ENCODE measurements at places on chromosomes 5 and 9.

- no peak for DNase-seq
Observed at GRCh38 chr9:113644321-113644720, 180.8 kb downstream of the RGS3 start.

DNA sequence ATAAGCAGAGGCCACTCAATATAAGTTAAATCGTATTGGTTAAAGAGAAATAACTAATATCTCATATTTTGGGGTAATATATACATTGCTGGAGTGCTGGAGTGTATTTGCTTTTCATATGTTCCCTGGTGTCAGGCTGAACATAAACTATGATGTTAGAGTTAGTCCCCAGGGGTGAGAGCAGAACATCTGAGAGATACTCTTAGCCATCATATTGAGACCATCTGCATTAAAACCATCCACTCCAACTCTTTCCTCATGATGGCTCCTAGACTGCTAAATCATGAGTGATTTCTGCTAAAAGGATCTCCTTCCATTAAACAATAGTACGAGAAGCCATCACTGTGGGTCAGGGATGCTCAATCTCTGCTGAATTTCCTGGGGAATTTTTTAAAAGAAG is 436.2 kb downstream of the DTWD2 start:
- no peak for DNase-seq

DNA sequence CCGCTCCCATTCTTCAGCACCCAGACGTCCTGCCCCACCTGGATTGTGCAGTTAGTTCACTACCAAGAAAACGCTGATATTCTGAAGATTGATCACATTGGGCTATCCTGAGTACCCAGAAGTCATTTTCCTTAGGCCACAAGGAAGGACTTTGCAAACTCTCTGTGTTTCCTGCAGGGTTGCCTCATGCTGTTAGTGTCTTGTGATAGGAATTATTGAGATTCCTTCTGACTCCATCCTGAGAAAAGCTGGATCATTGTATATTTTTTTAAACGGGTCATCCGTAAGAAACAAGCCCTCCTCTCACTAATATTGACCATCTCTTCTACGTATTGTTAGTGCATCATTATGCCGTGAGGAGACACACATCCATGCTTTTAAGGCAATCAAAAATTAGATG is 96.0 kb upstream of the DAPK1 start:
- DNase-seq = no peak

GRCh38 chr9:70136632-70137031 is 93.0 kb downstream of the MAMDC2 start:
- no peak for DNase-seq

GRCh38 chr9:15400281-15400941 is 22.3 kb upstream of the SNAPC3 start:
- DNase-seq = no peak

DNA sequence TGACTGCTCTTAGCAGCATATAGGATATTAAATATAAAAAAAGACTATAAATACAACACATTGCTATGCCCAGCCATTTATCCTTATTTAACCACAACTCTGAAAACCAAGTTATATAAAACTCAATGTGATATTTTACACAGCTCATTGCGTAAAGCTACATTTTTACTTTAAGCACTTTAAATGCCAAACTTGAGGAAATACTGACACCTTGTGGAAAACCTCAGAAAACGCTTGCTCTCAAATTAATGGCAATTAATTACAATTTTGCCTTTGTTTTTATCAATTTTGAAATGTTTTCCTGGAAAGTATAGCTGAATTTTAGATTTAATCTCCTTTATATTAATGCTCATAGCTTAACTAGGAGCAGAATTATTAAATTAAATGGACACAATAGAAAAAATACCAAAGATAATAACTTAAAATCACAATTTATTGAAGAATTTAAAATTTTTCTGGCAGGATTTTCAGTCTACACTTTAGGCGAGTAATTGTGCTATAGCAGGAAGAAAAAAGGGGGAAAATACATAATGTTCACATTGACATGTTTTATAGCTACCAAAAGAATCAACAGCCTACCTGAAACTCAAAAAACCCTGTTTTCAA is 25.2 kb upstream of the PLAC8L1 start:
- no peak for DNase-seq

DNA sequence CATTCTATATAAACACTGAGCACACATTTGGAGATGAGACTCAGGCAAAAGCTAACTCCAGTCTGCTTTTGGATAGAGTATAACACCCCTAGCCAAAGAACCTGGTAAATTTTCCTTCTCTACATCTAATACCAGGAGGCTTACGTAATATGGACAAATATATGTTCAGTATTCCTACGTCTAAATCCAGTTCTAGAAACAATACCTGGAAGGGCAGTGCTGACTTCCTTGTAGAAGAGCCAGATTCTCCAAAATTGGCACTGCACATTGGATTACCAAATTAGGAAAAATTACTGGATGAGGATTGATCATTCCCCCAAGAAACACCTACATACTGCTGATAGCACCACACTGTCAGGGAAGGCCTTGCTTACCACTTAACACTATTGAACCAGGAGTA is 247.4 kb downstream of the SAXO1 start:
- no peak for DNase-seq

DNA sequence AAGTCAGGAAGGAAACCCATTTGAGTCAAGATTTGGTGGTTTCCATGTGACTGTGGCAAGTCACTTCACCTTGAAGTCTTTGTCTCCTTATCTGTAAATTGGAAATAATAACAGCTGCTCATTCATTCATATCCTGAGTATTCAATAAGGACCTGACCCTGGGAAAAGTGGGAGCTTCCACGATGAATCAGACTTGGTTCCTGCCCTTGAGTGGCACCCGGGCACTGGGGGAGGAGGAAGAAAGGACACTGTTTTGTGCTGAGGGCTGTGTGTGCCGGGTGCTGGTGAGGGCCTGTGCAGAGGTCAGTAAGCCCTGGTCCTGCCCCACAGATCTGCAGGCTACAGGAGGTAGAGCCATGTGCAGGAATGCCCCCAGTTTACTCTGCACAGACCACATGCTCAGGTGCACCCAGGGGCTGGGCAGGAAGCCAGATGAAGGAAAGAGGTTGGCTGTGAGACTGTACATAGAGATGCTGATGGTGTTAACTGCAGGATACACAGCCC is 6.8 kb downstream of the NDST1 start:
- DNase-seq = no peak

DNA sequence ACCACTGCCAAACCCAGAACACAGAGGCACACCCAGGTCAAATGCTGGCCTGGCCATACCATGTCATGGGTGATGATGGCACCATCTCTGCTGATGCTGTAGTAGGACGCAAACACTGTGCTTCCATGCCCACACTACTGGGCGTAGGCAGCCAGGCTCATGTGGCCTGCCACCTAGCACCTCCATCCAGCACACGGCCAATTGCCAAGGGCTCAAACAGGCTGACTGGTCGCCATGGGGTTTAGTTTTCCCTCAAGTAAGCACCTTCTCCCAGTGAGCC is 39.4 kb downstream of the BICD2 start:
- DNase-seq = no peak

DNA sequence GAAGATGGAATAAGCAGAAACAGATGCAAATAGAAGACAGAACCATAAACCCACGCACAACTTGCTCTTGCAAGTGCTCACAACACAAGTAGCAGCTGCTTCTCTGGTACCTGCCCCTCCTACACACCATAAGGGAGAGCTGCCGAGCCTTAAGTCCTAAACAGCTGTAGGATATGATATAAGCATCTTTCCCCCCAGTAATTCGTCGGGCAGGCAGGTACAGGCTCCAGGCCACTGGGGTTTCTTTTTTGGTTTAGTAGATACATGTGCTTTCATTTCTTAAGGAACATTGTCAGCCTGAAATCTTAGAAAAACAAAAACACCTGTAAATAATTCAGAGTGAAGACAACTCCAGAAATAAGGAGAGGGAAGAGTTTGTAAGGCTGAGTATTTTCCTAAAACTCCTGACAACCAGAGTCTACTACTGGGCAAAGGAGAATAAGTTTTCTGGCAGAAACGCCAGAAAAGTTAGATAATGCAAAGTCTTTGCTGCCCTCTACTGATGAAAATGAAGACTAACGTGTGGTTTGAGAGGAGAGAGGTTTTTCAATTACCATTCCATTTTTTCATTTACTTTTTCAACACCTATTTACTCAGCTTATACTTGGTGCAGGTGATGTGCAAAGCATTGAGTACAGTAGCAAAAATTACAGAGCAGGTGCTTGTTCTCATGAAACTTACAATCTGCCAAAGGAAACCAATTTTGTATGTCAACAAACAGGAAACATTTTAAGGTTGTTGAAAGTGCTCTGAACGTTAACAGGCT is 20.1 kb upstream of the TCERG1 start:
- DNase-seq = no peak

DNA sequence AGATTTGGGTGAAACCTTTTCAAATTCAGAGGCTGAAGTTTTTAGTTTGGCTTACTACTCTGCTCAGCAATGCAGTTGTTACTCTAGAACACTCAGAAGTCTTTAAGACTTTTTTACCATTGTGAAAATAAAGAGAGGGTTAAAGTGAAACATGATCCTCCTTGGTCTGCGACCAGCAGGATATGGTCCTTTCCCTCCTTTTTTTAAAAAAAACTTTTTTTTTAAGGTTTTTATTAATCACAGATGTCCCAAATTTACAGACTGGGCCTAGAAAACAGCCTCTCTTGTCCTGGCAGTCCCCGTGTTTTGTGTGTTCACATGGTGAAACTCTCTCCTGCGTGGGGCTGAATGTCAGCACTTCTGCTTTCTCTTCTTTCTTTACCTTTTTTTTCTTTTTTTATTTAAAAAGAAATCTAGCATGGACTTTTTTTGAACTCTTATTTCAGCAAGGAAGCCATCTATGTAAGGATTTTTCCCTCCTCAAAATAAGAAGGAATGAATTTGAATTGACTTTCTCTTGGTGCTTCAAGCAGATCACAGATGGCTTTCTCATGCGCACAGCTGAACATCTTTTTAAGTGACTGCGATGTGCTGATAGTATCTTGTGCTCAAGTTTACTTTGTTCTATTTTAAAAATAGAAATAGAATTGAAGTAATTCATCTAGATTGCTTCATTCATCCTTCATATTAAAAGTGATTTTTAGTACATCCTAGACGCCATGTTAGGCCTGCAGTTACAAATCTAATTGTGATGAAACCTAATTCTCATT is 128.7 kb upstream of the OTULINL start:
- DNase-seq = no peak
